Stimulated activated CD4-positive, alpha-beta T cell treated with anti-CD3 and anti-CD28 coated beads, Interleukin-15, amount 100 ng/mL, for 1 hour (primary cell): ENCODE measurements at places on chromosomes 7 and 10.

DNA sequence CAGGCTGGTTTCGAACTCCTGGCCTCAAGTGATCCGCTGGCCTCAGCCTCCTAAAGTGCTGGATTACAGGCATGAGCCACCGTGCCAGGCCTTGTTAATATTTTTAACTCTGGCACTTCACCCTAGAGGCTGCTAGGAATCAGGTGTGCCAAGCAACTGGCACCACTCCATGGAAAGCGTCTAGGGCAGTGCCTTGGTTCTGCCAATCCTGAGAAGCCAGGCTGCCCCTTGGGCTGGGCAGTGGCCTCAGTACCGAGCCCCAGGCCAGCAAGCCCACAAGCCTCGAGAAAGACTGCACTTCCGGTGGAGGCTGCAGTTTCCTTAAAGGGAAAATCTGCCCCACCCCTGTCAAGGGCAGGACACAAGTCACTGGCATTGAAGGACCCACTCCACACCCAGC is 11.3 kb downstream of the ALKBH4 start:
- no peak for DNase-seq

- DNase-seq: no peak
Observed at GRCh38 chr7:121005996-121006584, 17.6 kb downstream of the CPED1 start.

- DNase-seq: no peak
Observed at GRCh38 chr7:22633954-22634474, 93.0 kb upstream of the IL6 start.

DNA sequence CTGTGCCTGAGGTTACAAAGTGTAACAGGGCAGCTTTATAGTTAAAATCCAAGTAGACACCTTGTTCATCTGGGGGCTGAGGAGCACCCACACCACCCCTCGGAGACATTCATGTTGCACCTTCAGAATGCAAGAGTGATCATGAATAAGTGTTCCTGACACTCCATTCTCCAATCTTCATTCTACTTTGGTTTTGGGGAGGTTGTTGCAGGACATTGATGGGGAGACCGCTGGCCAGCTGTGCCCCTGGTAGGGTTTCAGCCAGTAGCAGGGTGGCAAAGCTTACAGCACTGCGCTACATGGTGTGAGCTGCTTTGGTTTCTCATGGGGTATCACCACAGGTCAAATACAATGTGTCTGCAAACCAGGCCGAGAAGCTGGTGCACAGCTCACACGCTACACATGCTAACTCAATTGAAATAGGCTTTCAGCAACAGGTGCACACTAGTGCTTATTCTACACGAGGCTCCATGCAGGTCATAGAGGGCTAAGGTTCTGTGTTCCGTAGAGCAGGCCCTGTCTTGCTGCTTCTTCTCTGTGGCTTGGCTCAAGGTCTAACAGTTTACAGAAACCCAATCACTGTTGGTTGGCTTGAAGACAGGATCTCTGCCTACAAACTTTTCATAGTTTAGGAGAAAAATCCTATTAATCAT is 317.4 kb upstream of the ZNF32 start:
- DNase-seq: no peak

- no peak for DNase-seq
Observed at GRCh38 chr10:96133135-96133534, 3.0 kb downstream of the ZNF518A start.
